ENCODE measurements at places on chromosomes 4 and X. TPM values are rescaled to one million over a fixed set of nuclear protein-coding genes. Genes with fewer than 3 reads are reported as not detected.

- no peak for DNase-seq
Measured at GRCh38 chrX:132594129-132594528, 105.3 kb upstream of the MBNL3 start.

DNA sequence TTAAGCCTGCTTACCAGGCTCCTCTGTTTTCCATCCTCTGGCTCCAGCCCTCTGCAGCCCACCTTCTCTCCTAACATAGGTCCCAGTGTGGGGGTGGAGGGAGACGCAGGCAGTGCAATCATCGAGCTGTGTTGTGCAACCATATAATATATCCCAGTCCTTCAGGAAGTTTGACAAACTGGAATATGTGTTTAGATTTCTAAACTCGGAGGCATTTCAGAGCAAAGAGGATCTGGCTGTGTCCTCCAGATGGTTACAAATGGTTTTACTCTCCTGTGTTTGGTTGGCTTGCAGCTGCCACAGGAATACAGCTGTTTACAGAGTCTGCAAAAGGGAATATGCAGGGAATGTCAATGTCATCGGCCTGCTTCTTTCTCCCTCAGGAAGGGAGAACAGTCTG, 195.3 kb upstream of the LNX1 start:
- DNase-seq: peak; percentile 8

GRCh38 chr4:148790691-148791090, 348.5 kb upstream of the NR3C2 start:
- peak; percentile 23 for DNase-seq

- DNase-seq: peak; percentile 71
Measured at GRCh38 chrX:20217271-20217670, 49.4 kb downstream of the RPS6KA3 start.

GRCh38 chr4:165210566-165210965, 3.2 kb downstream of the KLHL2 start:
- DNase-seq: no peak

DNA sequence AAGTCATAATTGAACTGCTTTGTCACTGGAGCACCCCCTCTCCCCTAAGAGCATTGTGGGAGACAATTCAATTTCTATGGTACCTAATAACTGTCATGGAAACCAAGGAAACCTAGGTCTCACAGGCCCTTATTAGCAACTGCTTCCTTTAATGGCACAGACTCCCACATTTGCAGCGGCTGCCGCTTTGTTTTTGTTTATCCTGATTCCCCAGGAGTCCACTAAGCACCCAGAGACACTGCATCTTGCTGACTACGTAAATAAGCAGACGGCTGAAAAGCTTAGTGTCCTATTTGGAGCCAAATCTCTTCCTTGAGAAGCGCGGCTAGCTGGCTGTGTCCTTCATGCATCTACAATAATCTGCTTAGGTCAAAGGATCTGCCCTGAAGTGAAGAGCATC, 494.4 kb downstream of the TMA16 start:
- no peak for DNase-seq

- DNase-seq: peak; percentile 77
Measured at GRCh38 chr4:99856166-99856565, 38.1 kb downstream of the LAMTOR3 start.

GRCh38 chrX:151753313-151754046, 18.9 kb downstream of the CNGA2 start:
- peak; percentile 73 for DNase-seq

DNA sequence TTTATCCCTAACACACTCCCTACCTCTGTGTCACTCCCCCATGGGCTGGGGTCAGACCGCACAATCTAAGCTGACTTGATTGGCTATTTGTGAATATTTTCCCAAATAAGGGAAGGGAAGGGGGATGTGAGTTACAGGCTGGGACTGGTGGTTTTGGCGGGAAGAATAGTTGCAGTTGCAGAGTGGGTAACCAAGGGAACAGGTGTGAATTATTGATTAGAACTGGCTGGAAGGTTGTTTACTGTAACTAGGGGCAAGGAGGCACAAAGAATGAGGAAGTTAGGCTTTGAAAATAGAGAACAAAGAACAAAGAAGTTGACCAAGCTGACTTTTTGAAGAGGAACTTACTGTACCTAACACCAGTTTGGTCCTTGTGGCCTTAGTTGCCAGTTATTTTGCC, 88.0 kb upstream of the XAGE2 start:
- no peak for DNase-seq

- no peak for DNase-seq
Measured at GRCh38 chr4:69522554-69522953, 26.8 kb upstream of the UGT2B4 start.

DNA sequence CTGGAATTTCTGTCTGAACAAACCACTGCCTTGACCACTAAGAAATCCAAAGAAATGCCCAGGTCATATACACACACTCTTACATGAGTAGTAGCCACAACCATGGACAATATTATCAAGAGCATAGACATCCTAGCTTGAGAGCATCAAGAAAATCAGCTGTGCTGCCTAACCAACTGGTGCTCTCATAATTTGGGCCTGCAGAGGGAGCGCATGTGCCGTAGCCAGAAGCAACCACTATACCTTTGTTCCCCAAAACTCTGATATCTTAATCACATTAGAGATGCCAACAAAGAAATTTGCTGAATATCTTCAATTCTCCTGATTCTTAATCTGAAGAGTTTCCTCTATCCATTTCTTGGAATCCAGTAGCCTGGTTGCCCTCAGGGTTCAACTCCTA, 163.6 kb downstream of the ZNF674 start:
- peak; percentile 40 for DNase-seq

DNA sequence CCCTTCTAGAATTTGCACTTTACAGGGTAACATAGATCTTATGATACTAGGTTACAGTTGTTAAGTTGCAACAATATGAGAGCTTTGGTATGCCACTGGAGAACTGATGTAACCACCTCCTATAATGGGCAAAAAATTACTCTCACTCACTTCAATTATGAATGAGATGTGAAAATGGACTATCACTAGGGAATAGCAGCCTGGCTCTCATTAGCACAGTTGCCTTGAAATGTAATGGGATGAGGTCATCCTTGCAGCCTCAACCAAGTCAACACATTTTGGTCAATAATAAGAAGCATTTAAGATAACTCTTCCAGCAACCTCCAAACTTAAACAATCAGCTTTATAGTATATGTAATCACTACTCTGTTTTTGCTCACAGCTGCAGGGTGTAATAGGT, 69.4 kb downstream of the TBC1D9 start:
- DNase-seq: no peak

The PABPC1L2A gene
- total RNA-seq: not detected

The RHOXF1 gene
- total RNA-seq: not detected

The L1CAM gene
- 41.0 TPM for total RNA-seq

The OCIAD2 gene
- 94.1 TPM for total RNA-seq

The NAP1L3 gene
- 0.15 TPM for total RNA-seq

The FAM149A gene
- total RNA-seq: 1.3 TPM

The CXXC4 gene
- total RNA-seq: not detected

The IL1RAPL2 gene
- 3.2 TPM for total RNA-seq

The CRMP1 gene
- total RNA-seq: not detected

The CXorf66 gene
- total RNA-seq: not detected

Measured in MCF 10A (cell line).